Stimulated activated CD4-positive, alpha-beta T cell treated with anti-CD3 and anti-CD28 coated beads, Interleukin-15, amount 100 ng/mL, for 24 hours (primary cell): ENCODE measurements at places on chromosomes 5 and 9.

- DNase-seq, result no peak
Observed at GRCh38 chr5:8299716-8300115, 430.8 kb downstream of the MTRR start.

DNA sequence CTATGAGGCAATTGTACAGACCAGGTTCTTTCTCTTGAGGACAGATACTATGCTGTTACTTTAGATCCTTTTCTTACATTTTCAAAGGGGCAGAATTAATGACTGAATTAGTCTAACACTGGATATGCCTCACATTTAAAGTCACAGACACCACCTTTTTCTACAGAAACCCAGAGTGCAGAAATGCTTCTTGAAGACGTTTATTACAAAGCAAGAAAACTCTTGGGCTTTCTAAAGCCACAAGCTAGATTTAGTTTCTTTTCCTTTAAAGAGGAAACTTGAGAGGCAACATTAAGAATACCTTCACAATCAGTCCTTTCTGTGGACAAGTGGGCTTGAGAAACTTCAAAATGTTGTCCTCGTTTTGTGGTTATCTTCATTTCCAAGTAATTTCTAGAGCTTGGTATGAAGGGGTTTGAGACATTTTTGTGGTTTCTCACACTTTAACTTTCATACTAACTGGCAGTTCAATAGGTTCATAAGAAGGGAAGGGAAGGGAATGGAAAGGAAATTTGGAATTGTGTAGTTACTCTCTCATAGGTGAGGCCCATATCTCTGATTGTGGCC, 527.4 kb downstream of the RASEF start:
- no peak for DNase-seq

- no peak for DNase-seq
Observed at GRCh38 chr5:66144834-66145390, 812 bp downstream of the SREK1 start.

- DNase-seq, result no peak
Observed at GRCh38 chr5:83551821-83552220, 80.3 kb downstream of the VCAN start.

DNA sequence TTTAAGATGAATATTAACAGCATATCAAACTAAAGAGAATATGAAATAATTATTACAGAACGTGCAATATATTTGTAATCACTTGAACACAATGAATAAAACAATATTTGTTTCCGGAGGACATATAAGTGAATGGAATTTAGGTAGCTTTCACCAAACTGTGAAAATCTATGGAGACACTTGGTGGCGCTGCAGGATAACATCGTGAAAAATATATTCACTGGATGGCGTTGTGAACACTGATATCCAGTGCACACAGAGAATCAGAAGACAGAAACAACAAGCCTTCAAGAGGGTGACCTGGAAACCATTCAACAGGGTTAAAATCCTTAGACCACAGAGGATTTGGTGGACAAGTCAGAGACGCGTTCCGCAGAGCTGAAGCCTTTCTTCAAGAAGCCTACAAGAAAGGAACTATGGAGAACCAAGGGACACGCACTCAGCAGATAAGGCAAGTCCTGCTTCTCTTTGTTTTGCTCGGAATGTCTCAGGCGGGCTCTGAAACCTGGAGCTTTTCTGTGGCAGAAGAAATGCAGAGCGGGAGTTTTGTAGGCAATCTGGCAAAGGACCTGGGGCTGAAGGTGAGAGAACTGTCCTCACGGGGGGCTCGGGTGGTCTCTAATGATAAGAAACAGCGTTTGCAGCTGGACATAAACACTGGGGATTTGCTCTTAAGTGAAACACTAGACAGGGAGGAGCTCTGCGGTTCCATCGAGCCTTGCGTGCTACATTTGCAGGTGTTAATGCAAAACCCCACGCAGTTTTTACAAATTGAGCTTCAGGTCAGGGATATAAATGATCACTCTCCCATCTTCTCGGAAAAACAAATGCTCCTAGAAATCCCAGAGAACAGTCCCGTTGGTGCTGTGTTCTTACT, at the start of gene PCDHB11:
Gene PCDHB11, plus strand, starts transcription at position 269 of the 877 bp plus-strand sequence. Its CDS starts 148 bp downstream, at position 417.
- no peak for DNase-seq

GRCh38 chr5:133827830-133828229, 140.6 kb downstream of the C5orf15 start:
- no peak for DNase-seq

- no peak for DNase-seq
Observed at GRCh38 chr9:125878164-125878631, 131.0 kb downstream of the PBX3 start.

GRCh38 chr9:87461256-87461655, 36.4 kb upstream of the DAPK1 start:
- DNase-seq, result no peak

- no peak for DNase-seq
Observed at GRCh38 chr5:137478043-137478442, 21.1 kb downstream of the SPOCK1 start.

- DNase-seq, result no peak
Observed at GRCh38 chr9:116791326-116791725, 104.2 kb downstream of the TRIM32 start.

GRCh38 chr5:178671602-178672144, 44.8 kb upstream of the CLK4 start:
- DNase-seq, result no peak

DNA sequence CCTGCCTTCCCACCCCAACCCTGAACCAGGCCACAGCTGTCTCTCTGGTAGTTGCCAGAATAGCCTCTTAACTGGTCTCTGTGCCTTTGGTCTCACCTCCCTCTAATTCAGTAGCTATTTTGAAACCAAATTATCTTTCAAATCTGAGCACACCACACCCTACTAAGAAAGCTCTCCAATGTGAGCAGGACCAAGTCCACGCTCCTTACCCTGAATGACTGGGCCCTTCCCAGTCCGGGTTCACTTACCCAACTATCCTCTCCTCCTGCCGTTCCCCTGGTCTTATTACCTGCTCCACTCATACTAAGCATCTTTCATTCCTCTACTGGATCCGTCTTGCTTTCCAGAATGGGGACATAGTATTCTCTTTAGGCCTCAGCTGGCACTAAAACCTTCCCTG, 16.8 kb downstream of the ANKH start:
- no peak for DNase-seq

DNA sequence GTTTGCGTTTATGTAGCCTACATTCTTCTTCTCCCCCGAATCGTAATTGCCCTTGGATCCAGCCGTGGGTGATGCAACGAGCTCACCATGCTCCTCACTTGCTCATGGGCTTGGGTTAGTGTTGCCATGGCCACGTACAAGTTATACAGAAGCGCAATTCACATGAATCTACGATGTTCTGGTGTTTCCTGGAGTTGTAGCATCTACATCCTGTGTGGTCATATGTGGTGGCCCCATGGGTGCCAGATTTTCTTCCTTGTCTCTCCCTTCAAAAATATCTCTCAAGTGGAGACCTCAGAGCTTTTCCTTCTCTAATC, 115.3 kb downstream of the TLE4 start:
- DNase-seq, result peak; percentile 9

- DNase-seq, result no peak
Observed at GRCh38 chr5:36777105-36777757, 99.3 kb upstream of the NIPBL start.

- no peak for DNase-seq
Observed at GRCh38 chr5:165305596-165305995, 1800.2 kb downstream of the MAT2B start.

GRCh38 chr5:37774912-37775483, 64.8 kb downstream of the GDNF start:
- peak; percentile 36 for DNase-seq

DNA sequence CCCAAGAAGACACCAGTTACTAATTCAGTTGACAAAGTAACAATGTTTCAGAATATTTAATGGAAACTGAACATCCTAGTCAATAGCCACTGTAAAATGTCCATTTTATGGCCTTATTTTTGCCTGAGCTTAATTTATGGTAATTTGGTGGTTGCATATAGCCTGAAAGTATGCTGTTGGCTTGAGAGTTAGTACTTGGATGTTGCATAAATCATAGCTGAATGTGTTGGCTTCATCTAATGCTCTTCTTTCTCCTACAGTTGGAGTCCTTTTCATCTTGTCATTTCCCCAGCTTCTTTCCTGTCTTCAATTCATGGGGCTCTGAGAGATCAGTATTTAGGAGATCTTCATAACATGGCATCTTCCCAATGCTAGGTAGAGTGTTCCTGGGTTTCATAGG, 164.6 kb downstream of the MAT2B start:
- no peak for DNase-seq

DNA sequence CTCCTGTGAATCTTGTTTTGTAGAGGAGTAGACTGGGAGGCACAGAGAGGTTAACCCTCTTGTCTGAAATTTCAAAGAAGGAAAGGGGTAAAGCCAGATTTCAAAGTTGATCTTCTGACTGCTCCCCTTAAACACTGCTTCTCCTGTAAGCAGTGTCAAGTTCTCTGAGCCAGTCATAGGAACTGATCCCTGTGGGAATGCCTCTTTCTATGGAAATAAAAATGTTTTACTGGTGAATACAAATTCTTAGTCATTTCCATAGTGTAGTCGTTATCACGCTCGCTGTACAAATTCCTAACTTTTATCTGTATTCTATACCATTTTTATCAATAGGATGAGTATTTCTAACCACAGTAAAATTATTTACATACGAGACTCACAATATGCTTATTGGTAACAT, 66.3 kb upstream of the PRRC1 start:
- DNase-seq, result no peak

- DNase-seq, result peak; percentile 71
Observed at GRCh38 chr5:159915904-159916840, at the start of gene ADRA1B. Gene ADRA1B, plus strand, starts transcription at chr5:159916482. Its CDS starts 424 bp downstream, at chr5:159916906.

GRCh38 chr5:77170196-77170890, 40.1 kb upstream of the PDE8B start:
- no peak for DNase-seq

DNA sequence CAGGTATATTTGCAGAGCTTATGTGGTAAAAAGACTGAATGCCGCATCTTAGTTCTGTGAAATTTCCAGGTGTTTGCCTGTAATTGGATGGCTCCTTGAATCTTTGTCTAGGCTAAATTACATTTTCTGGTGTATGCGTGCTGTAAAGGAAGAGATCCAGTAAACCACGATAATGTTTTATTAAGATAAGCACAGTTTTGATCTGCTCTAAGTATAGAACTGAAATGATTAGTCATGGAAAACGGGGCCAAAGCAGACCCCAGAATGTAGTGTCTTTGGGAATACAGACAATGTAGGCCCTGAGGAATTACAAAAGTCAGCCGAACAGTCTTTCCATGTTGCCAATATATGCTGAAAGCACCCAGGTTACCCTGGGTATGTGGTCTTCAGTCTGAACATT, 257.3 kb downstream of the FANCC start:
- no peak for DNase-seq

DNA sequence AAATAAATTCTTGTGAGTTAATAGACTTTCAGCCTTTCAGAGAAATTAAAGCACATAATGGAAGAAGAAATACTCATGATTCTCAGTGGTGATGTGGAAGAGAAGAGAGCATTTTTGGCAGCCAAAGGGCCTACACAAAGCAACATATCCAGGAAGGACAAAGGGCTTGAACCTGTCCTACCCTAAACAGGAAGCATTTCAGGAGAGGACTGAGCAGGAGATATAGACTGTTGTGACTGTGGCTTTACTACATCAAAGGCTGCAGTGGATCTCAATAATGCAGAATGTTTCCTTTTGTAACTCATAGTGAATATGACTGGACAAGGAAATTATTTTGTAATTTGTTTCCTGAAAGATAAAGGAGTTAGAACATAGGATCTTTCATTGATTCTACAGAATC, 1.3 kb upstream of the PARP8 start:
- DNase-seq, result no peak

DNA sequence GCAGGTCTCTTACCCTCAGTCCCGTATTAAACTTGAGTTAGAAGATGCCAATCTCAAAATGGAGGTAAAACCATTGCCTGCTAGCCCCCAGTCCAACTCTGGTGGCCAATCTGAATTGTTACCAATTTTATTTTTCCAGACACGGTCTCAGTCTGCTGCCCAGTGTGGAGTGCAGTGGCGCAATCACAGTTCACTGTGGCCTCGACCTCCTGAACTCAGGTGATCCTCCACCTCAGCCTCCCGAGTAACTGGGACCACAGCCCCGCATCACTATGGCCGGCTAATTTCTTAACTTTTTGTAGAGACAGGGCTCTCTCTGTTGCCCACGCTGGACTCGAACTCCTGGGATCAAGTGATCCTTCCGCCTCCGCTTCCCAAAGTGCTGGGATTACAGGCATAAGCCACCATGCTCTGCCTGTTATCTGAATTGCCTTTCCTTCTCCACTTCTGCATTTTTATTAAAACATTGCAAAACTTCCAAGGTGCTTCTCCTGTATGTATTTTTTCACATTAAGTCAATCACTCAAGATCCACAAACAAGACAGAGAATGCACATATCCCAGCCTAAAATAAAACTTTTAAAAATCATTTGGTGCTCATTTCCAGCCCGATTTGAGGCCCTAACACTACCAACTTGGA, 2.3 kb downstream of the FANCC start:
- DNase-seq, result no peak

DNA sequence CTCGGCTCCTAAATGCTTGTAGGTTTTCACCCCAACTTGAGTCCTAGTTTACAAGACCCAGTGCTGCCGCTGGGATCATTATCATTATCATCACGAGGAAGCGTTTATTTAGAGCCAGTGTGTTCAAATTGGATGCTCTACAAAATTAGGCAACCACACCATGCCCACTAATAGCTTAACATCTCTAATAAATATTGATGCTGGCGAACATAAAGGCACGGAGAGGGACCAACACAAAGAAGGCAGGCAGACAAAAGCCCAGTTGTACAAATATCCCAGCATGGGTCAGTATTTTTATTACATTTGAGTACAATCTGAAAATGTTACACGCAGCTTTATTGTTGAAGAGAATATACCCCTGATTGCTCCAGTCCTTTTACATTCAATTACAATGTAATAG, 4.7 kb downstream of the CFAP77 start:
- DNase-seq, result no peak

- no peak for DNase-seq
Observed at GRCh38 chr9:134937164-134937555, 19.4 kb upstream of the FCN1 start.

DNA sequence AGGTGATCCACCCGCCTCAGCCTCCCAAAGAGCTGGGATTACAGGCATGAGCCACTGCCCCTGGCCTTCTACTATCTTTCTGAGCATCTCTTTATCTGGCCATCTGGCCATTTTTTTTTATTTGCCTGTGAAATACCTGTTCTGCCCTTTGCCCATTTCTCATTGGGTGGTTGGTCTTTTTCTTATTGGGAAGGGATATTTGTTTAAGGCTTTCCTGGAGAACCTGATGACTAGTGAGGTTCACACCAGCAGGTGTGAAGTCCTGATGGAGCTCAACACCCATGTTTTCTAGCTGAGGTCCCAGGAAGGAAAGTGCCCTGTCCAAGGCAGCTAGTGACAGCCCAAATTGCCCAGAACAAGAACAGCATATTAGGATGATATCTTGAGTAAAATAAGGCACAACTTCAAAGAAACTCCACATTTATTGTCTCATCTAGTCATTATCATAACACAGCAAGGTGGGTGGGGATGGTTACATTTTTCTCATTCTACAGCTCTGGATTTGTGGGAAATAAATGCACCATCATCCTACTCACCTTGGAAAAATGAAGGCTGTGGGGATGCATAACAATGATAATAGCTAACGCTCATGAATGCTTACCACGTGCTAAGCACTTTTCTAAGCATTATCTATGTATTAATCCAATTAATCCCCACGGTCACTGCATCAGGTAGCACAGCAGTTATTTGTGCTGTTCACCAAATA, 20.3 kb downstream of the SLC36A3 start:
- no peak for DNase-seq

GRCh38 chr5:60196385-60197113, 303.0 kb upstream of the PDE4D start:
- DNase-seq, result no peak

- no peak for DNase-seq
Observed at GRCh38 chr9:102975251-102975650, 19.9 kb upstream of the CYLC2 start.
